ENCODE measurements at places on chromosomes 1 and 21. TPM values are rescaled to one million over a fixed set of nuclear protein-coding genes. Genes with fewer than 3 reads are reported as not detected.

- no peak for DNase-seq
Observed at GRCh38 chr1:108854221-108855019, 2.5 kb downstream of the AKNAD1 start.

GRCh38 chr1:39016604-39017171, 9.5 kb upstream of the NDUFS5 start:
- no peak for DNase-seq

DNA sequence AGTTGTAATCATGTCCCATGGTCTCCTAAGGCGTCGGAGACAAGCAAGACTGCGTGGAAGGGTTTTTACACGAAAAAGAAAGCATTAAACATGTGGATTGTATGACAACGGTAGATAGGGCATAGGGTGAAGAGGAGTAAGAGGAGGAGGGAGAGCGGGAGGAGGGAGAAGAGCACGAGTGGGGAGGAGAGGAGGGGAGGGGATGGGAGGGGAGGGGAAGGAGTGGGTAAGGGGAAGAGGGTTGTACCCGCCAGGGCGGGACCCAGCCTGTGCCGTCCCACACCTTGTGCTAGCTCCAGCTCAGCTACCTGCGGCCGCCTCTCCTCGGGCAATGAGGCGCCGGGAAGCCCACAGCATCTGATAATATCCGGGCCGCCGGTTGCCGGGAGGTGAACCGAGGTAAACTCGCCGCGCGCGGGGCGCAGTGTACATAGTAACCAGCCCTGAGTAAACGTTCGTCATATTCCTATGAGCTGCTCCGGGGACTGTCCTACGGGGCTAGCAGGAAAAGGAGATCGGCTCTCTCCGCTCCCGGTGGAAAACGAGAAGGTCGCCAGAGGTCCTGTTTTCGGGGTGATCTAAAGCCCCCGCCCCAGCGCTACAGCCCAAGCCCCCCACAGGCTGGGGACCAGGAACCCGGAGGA, 449 bp upstream of the RCAN3 start:
- peak; percentile 51 for DNase-seq

- DNase-seq = no peak
Observed at GRCh38 chr1:187396929-187397796, 568.4 kb downstream of the PLA2G4A start.

Gene CCT3
- 187 TPM for polyA plus RNA-seq

Gene CRYBG2
- 0.40 TPM for polyA plus RNA-seq

Gene RIMKLA
- polyA plus RNA-seq = 1.1 TPM

Gene AXDND1
- polyA plus RNA-seq = not detected

Gene TTC4
- 26.3 TPM for polyA plus RNA-seq

Gene TP53BP2
- 33.6 TPM for polyA plus RNA-seq

Gene C1QC
- polyA plus RNA-seq = 50.3 TPM
